ENCODE measurements at places on chromosomes 13 and 19.

GRCh38 chr13:59885076-59885475 lies 278.7 kb downstream of the DIAPH3 start:
- DNase-seq, result no peak

GRCh38 chr19:50362030-50362412 lies 3.4 kb downstream of the NAPSA start:
- DNase-seq, result no peak

DNA sequence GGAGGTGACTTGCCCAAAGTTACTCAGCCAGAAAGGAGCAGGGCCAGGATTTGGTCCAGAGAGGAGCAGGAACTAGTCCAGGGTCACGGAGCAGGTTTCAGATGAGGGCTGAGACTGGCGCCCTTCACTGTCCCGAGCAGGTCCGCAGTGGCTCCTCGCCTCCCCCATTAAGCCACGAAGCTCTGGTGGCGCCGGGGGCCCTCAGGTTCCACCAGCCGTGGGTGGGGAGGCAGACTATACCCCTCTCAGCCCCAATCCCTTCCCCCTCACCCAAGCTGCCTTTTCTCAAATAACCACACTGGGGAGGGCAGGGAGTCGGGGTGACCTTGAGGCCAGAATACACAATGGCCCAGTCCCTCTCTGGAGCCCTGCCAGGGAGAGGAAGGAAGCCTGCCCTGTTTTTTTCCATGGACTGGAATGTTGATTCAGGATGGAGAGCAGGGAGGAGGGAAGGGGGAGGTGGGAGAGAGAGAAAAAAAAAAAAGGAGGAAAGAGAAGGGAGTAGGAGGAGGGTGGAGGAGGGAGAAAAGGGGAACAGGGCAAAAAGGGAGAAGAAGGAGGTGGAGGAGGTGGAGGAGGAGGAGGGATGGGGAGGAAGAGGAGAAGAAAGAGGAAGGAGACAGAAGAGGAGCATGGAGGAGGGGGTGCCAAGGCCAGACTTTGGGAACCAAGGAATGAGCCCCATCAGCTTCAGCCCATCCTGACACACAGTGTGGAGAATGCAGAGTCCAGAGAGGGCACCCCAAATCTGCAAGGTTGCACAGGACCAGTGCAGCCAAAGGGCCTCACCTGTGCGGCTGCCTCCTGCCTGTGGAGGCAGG lies 19.7 kb downstream of the CEACAM16 start:
- DNase-seq, result peak; percentile 4

- no peak for DNase-seq
Observed at GRCh38 chr13:33230178-33230881, 55.2 kb downstream of the STARD13 start.

DNA sequence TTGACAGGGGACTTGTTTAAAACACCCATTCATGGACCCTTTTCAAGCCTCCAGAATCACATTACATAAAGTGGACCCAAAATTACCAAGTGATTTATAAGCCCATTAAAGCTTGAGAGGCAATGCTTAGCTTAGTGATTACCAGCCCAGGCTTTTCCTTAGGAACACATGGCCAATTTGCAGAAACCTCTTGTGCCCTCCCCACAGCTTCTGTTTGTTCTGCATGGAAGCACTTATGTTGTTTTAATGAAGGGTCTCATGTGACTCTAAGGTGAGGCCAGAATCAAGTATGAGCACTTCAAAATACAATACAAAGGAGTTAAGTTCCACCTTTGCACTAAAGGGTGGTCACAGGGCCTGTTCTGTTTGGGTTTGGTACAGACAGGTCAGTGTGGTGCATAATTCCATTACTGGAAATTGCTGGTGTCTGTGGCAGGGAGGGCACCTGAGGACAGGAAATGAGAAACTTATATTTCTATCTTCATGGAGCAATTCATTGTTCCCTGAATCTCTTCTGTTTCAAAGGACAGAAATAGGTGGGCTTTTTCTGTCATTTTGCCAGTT lies 15.3 kb downstream of the ZNF486 start:
- DNase-seq, result no peak

DNA sequence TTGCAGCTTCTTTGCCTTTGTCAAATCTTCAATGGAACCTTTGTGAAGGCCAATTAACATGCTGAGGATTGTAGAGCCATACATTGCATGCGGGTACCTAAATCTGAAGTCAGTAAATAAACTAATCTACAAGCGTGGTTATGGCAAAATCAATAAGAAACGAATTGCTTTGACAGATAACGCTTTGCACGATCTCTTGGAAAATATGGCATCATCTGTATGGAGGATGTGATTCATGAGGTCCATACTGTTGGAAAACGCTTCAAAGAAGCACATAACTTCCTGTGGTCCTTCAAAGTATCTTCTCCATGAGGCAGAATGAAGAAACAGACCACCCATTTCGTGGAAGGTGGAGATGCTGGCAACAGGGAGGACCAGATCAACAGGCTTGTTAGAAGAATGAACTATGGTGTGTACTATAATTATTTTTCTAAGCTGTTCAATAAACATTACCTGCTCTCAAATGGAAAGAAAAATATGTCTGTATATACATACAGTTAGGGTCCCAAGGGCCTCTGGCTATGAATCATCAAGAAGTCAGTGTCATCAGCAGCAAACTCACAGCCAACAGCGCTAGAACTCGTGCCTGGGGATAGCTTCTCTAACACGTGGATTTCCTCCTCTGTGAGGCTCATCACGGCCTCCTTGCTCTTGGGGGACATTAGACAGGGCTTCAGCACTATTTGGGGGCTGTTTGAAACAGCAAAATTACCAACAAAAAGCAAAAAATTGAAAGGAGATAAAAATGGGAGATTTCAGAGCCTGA lies 2.9 kb upstream of the CD70 start:
- DNase-seq, result no peak

- DNase-seq, result no peak
Observed at GRCh38 chr13:29901710-29902631, 51.6 kb upstream of the UBL3 start.

- DNase-seq, result no peak
Observed at GRCh38 chr13:33352526-33352925, 67.0 kb upstream of the STARD13 start.

- DNase-seq, result no peak
Observed at GRCh38 chr13:26964278-26965250, 204.0 kb upstream of the GPR12 start.

- DNase-seq, result no peak
Observed at GRCh38 chr13:109706015-109706715, 80.2 kb downstream of the IRS2 start.

GRCh38 chr19:12907166-12907565 lies 11.9 kb downstream of the SYCE2 start:
- no peak for DNase-seq

GRCh38 chr13:39895254-39895653 lies 239.8 kb downstream of the COG6 start:
- no peak for DNase-seq

- DNase-seq, result no peak
Observed at GRCh38 chr19:20558011-20558410, 7.6 kb downstream of the ZNF737 start.

- DNase-seq, result no peak
Observed at GRCh38 chr13:51342706-51343105, 3.2 kb downstream of the SERPINE3 start.

GRCh38 chr13:87093399-87093798 lies 577.8 kb upstream of the SLITRK5 start:
- DNase-seq, result no peak

GRCh38 chr13:102401265-102401664 lies 583 bp downstream of the FGF14 start:
- no peak for DNase-seq

GRCh38 chr13:75071796-75072195 lies 410.2 kb downstream of the TBC1D4 start:
- DNase-seq, result no peak

DNA sequence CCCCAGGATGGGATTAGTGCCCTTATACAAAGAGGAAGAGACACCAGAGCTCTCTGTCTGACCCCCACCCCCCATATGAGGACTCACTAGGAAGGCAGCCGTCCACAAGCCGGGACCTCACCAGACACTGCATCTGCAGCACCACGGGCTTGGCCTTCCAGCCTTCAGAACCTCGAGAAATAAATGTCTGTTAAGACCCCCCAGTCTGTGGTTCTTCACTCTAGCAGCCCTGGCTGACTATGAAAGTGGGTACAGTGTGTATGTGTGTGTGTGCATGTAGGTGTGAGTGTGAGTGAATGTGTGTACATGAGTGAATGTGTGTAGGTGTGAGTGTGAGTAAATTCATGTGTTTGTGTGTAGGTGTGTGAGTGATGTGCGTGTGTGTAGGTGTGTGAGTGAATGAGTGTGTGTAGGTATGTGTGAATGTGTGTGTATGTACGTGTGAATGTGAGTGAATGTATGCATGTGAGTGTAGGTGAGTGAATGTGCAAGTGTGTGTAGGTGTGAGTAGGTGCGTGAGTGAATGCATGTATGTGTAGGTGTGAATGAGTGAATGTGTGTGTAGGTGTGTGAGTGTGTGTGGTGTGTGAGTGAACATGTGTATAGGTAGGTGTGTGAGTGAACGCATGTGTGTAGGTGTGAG lies 201.6 kb upstream of the ZNF536 start:
- no peak for DNase-seq

- no peak for DNase-seq
Observed at GRCh38 chr13:86838411-86839120, 832.6 kb upstream of the SLITRK5 start.

DNA sequence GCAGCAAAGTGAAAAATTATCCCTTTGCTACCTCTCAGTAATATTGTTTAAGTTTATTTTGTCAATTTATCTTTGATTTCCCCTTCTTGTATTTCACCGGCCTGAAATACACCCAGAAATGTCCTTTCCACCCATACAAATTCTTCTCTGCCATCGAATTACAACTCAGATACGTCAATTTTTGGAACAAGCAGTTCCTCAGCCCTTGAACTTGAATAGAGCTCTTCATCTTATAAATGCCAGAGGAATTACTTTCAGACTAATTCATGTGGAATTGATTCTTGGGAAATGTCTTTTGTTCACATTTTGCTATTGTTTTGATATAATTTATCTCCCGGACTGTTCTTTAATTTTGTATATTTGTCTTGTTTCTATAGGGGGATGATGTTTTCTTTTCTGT lies 1359.3 kb upstream of the MIR17HG start:
- no peak for DNase-seq

DNA sequence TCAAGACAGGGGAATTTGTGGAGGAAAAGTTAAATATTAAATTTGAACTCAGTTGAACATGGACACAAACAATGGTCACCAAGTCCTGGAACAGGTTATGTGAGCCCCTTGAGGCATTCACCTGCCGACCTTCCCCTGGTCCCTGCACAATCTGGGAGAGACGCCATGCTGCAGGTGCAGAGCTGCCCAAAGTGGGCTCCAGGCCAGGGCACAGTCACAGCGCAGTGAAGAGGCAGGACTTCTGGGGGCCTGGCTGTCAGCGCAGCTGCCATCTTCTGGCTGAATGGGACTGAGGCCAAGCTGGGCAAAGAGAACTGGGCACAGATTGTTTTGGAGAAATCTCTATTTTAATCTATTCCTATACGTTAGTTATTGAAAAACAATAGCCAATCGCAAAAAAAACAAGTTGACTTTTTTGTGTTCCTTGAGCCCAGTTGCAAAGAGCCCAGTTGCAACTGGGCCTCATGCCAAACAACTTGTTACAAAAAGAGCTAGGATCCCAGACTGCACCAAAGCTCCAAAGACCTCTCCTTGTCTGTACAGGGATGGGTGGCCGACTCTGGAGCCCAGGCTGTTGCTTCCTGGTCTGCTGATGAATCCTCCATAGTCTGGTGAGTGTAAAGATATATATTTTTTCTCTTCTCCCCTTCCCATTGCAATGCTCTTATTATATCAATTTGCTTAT lies 1.2 kb upstream of the ZNF626 start:
- no peak for DNase-seq

- DNase-seq, result no peak
Observed at GRCh38 chr13:111469916-111470506, 149.6 kb downstream of the TEX29 start.

DNA sequence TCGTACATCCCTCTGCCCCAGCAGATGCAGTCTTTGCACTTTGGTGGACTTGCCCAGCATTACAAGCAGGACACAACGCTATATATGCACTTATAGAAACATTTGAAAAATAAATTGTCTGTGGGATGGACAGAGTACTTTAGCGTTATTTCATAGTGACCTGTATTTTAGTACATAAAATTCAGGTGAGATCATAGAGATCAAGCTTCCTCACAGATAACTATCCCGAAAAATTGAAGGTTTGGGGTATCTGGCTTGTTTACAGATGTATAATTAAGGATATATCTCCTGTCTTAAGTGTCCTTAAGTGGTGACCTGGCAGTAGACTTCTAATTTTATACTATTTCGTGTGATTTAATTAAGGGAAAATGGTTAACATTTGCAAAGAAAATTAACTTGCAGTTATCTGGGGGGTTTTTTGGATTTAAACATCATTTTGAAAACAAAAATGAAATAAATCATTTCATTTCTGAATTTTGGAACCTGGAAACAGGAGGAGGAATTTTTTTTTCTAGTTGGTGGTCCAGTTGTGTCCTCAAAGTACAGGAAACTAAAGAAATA lies 977 bp upstream of the MAB21L1 start:
- no peak for DNase-seq

GRCh38 chr13:23754506-23754905 lies 134.7 kb downstream of the MIPEP start:
- DNase-seq, result no peak

GRCh38 chr19:11209839-11210655 lies 12.7 kb upstream of the KANK2 start:
- DNase-seq, result no peak

GRCh38 chr19:510606-511100 lies 3.4 kb downstream of the TPGS1 start:
- no peak for DNase-seq

DNA sequence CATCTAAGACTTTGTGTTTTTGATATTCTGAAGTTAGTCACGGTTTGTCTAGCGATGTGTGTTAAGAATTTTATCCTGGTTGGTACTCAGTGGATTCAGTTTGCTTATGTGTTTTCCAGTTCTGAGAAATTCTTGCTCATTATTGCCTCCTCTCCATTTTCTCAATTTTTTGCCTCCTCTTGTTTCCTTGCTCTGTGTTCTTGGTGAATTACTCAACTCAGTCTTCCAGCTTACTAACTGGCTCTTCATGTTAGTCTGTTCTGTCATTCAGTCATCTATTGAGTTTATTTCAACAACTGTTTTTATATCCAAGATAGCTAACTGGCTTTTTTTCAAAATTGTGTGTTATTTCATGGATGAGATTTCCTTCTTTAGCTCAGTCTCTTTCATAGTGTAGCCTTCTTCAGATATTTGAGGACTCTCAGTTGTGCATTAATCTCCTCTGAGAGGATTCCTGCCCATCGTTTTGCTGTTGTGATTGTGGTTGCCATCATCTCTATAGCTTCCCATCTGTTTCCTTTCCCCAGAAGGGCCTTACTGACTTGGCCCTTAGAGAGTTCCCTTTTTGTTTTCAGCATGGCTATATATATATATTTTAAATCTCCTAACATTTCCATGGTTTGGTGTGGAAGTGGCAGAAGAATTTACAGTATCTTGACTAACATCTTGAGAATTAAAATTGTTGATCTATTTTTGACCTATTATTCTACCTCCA lies 6.2 kb downstream of the SETDB2 start:
- DNase-seq, result no peak

- DNase-seq, result peak; percentile 10
Observed at GRCh38 chr13:111626371-111627305, 306.2 kb downstream of the TEX29 start.

- no peak for DNase-seq
Observed at GRCh38 chr13:70016116-70016515, 91.5 kb upstream of the ATXN8OS start.
